ENCODE measurements at places on chromosomes 1 and 21.

- no peak for DNase-seq
These were observed 37.6 kb downstream of the UMODL1 start for GRCh38 chr21:42108554-42109340.

GRCh38 chr1:174535207-174535606, 87.4 kb downstream of the GPR52 start:
- no peak for DNase-seq

DNA sequence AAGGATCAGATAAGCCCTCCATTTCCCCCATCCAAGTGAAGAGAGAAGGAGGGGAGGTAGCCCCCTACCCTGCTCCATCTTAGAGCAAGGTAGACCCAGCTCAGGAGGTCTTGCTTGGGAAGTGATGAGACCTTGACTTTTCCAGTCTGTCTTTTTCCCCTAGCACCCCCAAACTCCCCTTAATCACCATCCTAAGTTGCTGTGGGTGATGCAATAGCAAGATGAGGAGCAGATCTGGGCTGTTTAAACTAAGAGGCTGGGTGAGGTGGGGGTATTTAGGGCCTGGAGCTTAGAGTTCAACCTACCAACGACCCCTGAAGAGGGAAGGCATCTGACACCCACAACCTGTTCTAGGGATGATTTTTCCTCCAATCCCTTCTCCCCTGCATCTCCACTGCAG, 1.7 kb downstream of the ATP1A2 start:
- no peak for DNase-seq

- no peak for DNase-seq
These were observed 488 bp downstream of the SLC35D1 start for GRCh38 chr1:67053535-67053784.

- no peak for DNase-seq
These were observed 310.9 kb downstream of the MATN1 start for GRCh38 chr1:30412241-30413110.

DNA sequence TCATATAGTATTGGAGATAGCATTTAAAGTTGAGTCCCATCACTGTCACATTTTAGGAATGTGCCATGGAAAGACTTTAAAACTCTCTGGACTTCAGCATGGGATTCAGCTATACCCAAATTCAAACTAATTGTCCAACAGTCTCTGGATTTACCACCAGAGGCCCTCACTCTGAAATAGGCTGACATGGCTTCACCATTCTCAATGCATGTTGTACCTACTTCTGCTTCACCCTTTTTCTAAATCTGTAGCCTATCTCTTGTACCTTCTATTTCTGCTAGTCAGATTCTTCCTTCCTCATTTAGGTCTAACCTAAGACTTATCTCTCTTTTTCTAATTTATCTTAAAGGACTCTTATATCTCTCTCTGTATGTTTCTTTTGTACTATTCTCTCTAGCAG, 512.7 kb upstream of the ZRANB2 start:
- no peak for DNase-seq
